ENCODE measurements at places on chromosomes 11 and 22.

GRCh38 chr11:44427432-44427831, 117.5 kb upstream of the ALX4 start:
- no peak overlapping the region for H3K27ac ChIP-seq
- peak; percentile 46 for DNase-seq
- H3K4me1 ChIP-seq = no peaks in the 10 kb centered on the region
- H3K4me3 ChIP-seq = no peak overlapping the region

GRCh38 chr11:9280655-9281301, 15.6 kb upstream of the DENND5A start:
- H3K27me3 ChIP-seq = no peaks in the 10 kb centered on the region
- DNase-seq = no peak
- H3K4me3 ChIP-seq = no peak overlapping the region
- no peaks in the 10 kb centered on the region for H3K4me1 ChIP-seq
- no peaks in the 10 kb centered on the region for H3K36me3 ChIP-seq

- H3K36me3 ChIP-seq = no peaks in the 10 kb centered on the region
- H3K27ac ChIP-seq = no peak overlapping the region
- H3K4me1 ChIP-seq = no peaks in the 10 kb centered on the region
- no peaks in the 10 kb centered on the region for H3K27me3 ChIP-seq
- no peak for DNase-seq
These were observed 110.8 kb downstream of the CEP164 start for GRCh38 chr11:117438371-117439000.

DNA sequence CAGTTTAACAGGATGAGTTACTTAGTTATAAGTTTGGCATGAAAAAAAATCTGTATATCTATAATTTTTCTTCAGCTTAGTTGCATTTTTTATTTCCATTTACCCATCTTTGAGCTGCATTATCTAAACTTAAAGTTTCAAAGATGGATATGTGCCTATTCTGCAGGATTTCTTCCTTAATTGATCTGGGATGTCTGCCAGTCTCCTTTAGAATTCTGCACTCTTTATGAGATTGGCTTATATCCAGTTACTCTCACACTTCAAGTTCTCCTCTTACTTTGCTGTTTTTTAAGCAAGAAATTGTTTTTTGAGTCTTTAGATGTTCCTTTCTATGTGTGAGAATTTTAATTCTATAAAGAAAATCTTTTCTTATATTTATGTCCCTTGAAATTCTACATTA, 5.1 kb upstream of the PDGFD start:
- peaks cover 3% of the 10 kb centered on the region for H3K4me1 ChIP-seq
- H3K27me3 ChIP-seq = no peaks in the 10 kb centered on the region
- H3K36me3 ChIP-seq = no peaks in the 10 kb centered on the region
- H3K4me3 ChIP-seq = no peak overlapping the region
- no peak overlapping the region for H3K27ac ChIP-seq

DNA sequence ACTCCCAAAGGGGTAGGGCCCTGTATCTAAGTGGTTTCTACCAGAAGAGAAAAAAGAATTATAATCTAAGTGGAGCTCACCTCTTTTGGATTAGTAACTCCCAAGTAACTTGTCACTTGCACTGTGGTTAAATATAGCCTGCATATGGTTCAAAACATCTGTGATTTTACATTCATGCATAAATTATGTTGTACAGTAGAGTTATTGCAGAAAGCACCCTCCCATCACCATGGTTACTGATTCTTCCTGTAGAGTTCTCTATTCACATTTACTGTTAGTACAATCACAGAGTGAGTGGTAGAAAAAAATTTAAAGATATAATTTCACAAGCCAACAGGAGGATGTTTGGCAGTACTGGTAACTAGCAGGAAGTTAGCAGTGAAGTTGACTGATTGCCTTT, 80.4 kb downstream of the LRRC4C start:
- no peaks in the 10 kb centered on the region for H3K27me3 ChIP-seq
- peaks cover 2% of the 10 kb centered on the region for H3K4me1 ChIP-seq
- no peak for DNase-seq
- no peak overlapping the region for H3K4me3 ChIP-seq
- H3K27ac ChIP-seq = no peak overlapping the region

- H3K36me3 ChIP-seq = peaks cover 9% of the 10 kb centered on the region
- H3K4me3 ChIP-seq = no peak overlapping the region
- no peak overlapping the region for H3K27ac ChIP-seq
These were observed 6.1 kb downstream of the MRPL11 start for GRCh38 chr11:66432597-66432996.

DNA sequence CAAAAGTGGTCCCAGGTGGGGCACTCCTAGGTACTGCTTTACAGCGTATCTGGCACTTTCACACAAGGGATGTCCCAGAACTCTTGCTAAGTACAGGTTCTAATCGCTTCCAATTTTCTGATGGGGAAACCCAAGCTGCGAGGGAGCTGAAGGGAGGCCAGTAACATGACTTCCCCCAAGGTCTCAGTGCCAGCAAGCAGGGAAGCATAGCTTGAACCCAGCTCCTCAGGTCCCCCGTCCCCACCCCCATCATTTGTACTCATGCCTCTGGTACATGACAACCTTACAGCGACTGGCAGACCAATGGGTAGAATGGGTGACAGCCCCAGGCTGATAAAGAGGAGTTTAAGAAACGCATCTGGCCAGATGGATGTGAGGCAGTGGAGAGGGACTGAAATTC, 716 bp upstream of the ABCC8 start:
- DNase-seq = no peak
- H3K27ac ChIP-seq = no peak overlapping the region
- H3K4me3 ChIP-seq = no peak overlapping the region
- peaks cover 29% of the 10 kb centered on the region for H3K27me3 ChIP-seq
- no peaks in the 10 kb centered on the region for H3K4me1 ChIP-seq
- H3K36me3 ChIP-seq = no peaks in the 10 kb centered on the region

- DNase-seq = no peak
- no peak overlapping the region for H3K4me3 ChIP-seq
- H3K27ac ChIP-seq = no peak overlapping the region
- no peaks in the 10 kb centered on the region for H3K27me3 ChIP-seq
These were observed 101.1 kb downstream of the MICAL3 start for GRCh38 chr22:17922925-17923903.
